ENCODE measurements at places on chromosomes 1 and 21. TPM values are rescaled to one million over a fixed set of nuclear protein-coding genes. Genes with fewer than 3 reads are reported as not detected.

DNA sequence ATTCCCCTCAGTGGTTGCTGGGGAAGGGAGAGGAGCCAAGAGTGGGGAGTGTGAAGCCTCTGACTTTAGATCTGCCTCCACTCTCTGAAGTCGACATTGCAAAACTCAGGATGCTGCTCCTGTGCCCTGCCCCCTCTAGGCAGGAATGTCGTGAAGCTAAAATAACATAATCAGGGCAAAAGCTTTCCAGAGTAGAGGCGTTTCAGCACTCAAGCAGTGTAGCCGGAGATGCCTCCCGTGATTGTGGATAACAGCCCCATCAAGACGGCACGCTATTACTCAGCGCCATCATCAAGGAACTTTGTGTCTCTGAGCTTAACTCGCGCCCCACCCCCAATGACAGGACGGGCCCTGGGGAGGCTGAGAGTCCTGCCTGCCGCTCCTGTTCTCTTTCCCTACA, 60.0 kb downstream of the FBXO2 start:
- DNase-seq: no peak

- no peak for DNase-seq
Measured at GRCh38 chr1:152743371-152744145, 14.3 kb upstream of the KPRP start.

DNA sequence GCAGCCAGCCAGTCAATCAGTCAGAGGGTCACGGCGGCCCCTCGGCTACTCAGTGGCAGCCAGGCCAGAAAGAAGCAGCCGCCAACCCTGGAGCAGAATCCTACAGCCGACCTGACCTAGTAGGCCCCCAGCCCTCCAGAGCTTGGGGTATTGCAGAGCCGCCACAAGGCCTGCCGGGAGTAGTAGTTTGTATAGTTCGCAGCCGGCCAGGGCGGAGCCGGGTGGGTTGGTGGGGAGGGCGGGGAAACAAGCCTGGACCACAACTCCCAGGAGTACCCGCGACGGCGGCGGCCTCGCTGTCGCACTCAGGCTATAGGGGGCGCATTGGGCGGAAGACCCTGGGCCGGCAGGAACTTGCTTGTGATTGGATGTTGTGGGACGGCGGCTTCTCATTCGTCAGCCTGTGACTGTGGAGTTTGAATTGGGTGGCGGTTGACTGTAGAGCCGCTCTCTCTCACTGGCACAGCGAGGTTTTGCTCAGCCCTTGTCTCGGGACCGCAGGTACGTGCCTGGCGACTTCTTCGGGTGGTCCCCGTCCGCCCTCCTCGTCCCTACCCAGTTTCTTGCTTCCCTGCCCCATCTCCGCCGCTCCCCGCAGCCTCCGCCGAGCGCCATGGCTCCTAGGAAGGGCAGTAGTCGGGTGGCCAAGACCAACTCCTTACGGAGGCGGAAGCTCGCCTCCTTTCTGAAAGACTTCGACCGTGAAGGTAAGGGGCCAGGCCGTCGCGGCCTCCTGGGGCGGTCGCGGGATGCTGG, at the start of gene CDCA8:
TSS of gene CDCA8 (plus strand) at position 439 of the 756 bp plus-strand sequence. CDS start at position 614, 175 bp downstream.
- peak; percentile 72 for DNase-seq

GRCh38 chr21:43940329-43941050, 71.6 kb upstream of the TRAPPC10 start:
- DNase-seq: no peak

GRCh38 chr1:112637254-112638109, 17.9 kb downstream of the CAPZA1 start:
- no peak for DNase-seq

DNA sequence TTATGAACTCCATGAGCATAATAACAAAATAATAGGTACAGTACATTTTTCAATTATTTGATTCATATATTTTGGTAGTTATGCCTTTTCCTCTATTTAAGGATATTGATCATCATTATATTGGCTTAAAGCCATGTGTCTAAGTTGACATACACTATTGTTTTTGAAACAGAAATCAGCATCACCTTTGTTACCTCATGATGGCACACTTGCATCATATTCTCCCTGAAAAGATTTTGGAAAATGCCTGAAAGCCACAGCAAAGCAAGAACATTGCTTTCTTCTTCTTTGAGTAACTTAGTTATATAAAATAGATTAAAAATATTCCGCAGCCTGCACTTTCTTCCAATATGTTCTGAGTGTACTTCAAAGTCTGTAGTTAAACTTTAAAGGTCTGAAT, 33.3 kb downstream of the TMPRSS15 start:
- no peak for DNase-seq

DNA sequence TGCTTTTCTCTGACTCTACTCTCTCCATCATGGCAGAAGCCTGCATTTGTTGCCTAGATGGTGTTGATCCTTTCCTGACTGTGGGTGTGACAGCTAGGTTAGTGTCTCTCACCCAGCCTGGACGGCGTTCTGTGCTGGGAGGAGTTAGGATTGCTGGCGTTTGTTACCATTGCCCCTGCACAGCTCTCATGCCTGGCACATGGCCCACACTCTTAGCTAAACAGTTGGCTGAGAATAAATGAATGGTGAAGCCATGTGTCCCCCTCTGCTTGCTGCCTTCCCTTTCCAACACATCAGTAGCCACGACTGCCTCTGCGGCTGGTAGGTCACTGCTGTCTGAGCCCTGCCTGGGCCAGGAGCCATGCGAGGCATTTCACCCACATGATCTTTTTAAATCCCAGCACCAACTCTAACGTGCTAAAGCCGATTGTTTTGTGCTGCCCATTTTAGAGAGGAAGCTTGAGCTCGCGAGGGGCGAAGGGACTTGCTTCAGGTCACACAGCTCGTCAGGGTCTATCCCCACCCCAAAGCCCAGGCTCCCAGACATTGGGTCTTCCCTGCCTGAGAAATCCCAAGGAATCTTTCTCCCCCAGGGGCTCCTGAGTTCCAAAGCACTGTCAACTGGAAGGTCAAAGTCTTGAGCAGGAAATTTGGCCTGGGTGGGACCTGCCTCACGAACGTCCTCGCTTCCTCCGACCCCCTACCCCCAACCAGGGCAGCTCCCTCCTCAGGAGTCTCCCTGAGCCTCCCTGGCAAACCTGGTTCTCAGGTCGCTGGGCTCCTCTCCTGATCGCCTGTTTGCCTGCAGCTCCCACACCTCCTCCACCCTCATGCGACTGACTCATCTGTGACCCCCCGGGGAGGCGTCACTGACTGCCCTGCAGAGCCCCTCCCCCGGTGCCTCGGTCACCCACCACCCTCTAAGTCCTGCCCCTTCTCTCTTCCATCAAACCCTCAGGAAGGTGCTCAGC, 271.7 kb upstream of the C1orf174 start:
- no peak for DNase-seq

DNA sequence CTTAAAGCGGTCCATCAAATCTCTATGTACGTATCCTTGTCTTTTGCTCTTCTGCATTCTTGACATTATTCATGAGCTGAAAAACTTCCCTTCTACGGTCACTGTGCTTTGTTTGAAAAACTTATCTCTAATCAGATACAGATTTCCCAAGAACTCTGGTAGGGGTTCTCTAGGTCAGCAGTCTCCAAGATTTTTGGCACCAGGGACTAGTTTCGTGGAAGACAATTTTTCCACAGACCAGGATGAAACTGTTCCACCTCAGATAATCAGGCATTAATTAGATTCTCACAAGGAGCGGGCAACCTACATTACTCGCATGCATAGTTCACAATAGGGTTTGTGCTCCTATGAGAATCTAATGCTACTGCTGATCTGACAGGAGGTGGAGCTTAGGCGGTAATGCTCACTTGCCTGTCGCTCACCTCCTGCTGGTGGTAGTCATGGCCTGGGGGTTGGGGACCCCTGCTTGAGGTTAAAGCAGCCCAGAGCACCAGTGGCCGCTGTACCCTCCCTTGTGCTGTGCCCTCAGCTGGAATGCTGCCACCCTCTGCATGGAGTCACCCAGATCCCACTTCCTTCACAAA, 30.8 kb downstream of the AK2 start:
- no peak for DNase-seq

DNA sequence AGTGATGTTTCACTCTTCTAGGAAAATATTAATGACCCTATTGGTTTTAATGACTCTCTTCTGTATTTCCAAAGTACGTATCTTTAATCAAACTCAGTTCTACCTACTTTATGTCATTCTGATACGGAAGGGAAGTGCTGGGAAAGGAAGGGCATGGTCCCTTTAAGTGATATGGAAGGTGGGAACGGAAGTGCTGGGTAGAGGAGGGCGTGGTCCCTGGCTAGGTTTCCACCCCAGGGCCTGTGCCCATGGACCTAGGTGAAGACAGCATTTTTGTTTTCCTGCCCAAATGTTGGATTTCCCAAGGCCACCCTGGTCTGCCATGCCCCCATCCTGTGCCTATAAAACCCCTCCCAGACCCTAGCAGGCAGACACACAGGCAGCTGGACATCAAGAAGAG, 24.0 kb downstream of the RGS4 start:
- no peak for DNase-seq

DNA sequence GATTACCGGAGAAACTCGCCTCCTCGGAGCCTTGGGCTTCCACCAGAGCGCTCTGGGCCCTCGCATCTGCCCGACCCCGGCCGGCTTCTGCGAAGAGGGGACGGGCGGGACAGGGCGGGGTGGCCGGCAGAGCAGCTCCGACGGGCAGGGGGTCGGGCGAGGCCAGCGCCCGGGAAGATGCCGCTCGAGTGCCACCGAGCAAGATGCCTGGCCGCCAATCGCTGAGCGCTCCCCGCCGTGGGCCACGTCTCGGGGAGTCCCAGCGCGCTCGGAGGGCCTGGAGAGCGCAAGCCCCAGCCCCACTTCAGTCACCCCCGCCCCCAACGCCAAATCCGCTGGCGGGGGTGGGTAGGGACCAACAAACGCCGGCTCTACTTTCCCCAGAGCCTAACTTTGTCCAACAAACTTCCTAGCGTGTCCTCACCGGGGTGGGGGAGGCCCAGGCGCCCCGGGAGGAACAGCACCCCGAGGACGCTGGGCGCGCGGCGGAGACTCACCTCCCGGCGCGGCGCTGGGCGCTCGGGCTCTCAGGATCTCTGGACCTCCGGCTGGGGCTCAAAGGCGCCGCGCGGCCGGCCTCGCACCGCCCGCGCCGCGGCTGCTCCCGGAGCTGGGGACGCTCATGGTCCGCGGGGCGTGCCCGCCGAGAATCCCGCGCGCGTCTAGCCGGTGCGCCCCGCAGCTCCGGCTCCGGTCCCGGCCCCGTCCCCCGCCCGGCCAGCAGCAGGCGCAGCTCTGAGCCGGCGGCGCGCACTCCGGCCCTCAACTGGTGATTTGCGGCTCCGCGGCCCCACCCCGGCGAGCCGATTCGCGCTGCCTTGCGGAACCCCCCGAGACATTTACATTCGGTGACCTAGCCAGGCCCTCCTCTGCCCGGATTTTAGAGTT, at the start of gene BCAR3:
TSS of gene BCAR3 (minus strand) at position 737 of the 888 bp plus-strand sequence. CDS start 6,907 bp downstream, outside the sequence.
- DNase-seq: no peak

DNA sequence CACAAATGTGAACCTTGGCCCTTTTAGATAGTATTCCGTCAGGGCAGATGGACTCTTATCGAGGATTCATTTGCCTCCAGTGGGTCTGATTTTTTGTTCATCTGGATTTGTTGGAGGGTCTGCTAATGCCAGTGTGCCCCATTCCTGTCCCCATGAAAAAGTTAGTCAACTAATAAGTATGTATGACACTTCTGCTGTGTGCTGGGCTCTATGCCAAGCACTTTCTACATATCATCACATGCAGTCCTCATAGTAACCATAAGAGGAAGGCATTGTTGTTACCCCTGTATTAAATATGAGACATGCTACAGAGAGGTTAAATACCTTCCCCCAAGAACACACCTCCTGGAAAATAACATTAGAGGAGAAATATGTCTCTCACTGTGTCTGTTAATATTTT, 46.6 kb upstream of the MAB21L3 start:
- no peak for DNase-seq

DNA sequence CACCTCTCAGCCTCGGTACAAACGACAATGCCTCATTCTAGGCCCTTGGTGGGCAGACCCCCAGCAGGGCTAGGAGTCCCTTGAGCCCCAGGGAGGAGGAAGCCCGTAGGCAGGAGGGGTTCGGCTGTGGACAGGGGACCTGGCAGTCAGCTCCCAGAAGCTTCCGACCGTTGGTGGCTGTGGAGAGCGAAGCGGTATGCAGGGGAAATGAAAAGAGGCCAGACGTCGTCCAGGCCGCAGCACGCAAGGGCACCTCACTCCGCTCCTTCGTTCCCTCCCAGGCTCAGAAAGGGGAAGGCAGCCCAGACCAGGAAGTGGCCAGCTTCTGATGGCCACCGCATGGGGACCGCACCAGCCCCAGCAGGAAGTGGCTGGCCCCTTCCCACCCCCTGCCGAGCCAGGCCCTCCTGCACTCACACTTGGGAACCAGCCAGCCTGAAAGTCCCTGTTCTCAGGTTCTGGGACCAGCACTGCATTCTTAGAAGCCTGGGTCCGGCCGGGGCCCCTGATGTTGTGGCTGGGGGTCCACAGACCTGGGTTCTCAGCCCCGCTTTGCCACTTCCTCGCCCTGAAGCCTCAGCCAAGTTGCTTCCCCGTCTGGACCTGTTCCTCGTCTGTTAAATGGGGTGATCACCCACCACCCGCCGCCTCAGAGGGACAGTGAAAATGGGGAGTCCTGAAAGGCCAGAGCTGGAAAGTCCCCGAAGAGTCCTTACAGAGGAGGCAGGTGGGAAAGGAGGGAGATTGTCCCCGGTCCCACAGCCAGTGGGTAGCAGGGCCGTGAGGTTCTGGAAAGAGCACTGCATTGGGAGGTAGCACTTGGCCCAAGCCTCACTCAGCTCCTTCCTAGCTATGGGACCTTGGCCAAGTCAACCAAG, 104.0 kb upstream of the RUNX3 start:
- DNase-seq: no peak

DEDD gene
- total RNA-seq: 43.8 TPM

CAPN8 gene
- total RNA-seq: not detected

AGT gene
- not detected for total RNA-seq

TEKT2 gene
- total RNA-seq: not detected

Data from glomerular endothelial cell (primary cell).